ENCODE measurements at places on chromosomes 16 and 17. TPM values are rescaled to one million over a fixed set of nuclear protein-coding genes. Genes with fewer than 3 reads are reported as not detected.
A peak's percentile ranks its signal among the peaks of the same experiment; 100 is the strongest.

GRCh38 chr16:75080205-75081029 is 36.2 kb downstream of the LDHD start:
- DNase-seq: no peak
- no peak overlapping the region for H3K4me3 ChIP-seq
- no peak overlapping the region for H3K27ac ChIP-seq

GRCh38 chr16:30398661-30399434 is 3.6 kb downstream of the ZNF48 start:
- H3K27ac ChIP-seq: peak overlapping the region; percentile 38
- peak overlapping the region; percentile 42 for H3K4me3 ChIP-seq
- no peak for DNase-seq
- H3K36me3 ChIP-seq: peaks cover 28% of the 10 kb centered on the region
- peaks cover 41% of the 10 kb centered on the region for H3K4me1 ChIP-seq
- H3K27me3 ChIP-seq: no peaks in the 10 kb centered on the region

ITGB4 gene
- 1.3 TPM for total RNA-seq

GRCh38 chr16:23827057-23827456 is 8.7 kb upstream of the PRKCB start:
- H3K4me1 ChIP-seq: peaks cover 40% of the 10 kb centered on the region
- peaks cover 21% of the 10 kb centered on the region for H3K36me3 ChIP-seq
- H3K27me3 ChIP-seq: no peaks in the 10 kb centered on the region
- no peak for DNase-seq
- peak overlapping the region; percentile 13 for H3K27ac ChIP-seq

ASGR1 gene
- total RNA-seq: 1.8 TPM

TMEM88 gene
- total RNA-seq: 4.1 TPM

CBFB gene
- total RNA-seq: 156 TPM

DNA sequence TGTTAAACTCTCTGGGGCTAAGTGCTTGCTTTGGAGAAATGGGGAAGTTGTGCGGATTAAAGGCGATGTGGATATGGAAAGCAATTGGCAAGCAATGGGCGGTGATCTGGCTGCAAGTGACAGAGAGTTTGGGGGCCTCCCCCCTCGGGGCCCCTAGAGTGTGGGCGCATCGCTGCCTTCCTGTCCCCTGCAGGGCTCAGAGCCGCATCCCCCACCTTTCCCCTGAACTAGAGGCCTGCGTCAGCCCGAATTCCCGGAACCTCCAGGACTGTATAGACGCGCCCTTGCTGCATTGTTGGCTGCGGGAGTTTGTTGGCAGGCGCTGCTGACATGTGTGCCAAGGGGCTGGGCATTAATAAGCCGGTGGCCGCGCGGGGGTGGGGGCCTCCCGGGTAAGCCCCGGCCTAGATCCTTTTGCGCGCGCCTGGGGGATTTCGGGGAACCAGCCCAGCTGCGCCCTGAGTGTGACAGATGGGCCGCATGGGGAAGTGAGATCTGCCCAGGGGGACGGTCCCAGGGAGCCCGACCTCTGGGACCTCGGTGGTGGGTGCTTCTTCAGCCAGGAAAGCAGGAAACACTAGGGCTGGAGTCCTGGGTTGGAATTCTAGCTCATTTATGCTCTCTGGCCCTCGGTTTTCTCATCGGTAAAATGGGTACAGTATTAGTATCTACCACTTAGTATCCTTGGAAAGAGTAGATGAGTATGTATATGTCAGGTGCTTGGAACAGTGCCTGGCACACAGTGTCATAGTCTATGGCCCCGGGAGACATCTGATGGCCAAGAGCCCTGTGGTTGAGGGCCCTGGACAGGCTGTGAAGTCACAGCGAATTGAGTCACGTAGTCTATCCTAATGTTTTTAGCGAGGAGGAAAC is 1.0 kb downstream of the EEF2K start:
- no peak for DNase-seq
- H3K27me3 ChIP-seq: no peaks in the 10 kb centered on the region
- H3K27ac ChIP-seq: peak overlapping the region; percentile 91
- H3K4me3 ChIP-seq: peak overlapping the region; percentile 96

DNA sequence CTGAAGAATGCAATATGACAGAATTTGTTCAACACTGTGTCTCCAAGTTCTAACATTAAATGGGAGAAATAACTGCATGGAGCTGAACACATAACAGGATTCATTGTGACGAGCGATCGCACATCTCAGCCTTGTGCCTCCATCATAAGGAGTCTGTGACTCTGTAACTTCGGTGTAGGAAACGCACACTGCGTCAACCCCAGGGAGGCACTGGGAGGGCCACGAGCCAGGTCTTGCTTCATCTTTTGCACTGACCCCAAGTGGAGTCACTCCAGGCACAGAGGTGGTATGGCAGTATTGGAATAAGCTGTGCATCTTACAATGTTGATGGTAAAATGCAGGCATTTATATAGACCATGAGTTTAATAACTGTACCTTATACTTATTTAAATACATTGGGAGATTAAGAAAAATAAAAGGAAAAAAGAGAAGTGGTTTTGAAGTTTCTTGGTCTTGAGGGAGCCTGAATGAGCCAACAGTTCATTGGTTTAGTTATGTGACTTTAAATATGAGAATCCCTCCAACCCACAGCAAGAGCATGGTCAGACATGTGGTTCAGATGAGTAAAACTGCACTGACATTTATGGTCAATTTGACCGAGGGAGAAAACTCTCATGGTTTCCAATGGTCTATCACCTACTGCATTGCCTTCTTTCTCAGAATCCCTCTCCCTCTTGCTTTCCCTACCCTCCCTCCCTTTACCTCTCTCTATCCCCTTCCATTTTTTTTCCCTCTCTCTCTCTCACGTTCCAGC is 5.7 kb upstream of the PMP22 start:
- no peak overlapping the region for H3K4me3 ChIP-seq
- H3K4me1 ChIP-seq: peaks cover 12% of the 10 kb centered on the region
- DNase-seq: no peak
- H3K36me3 ChIP-seq: no peaks in the 10 kb centered on the region

RHBDL3 gene
- 0.11 TPM for total RNA-seq

SRL gene
- not detected for total RNA-seq

GRCh38 chr17:45246861-45247428 is 14.9 kb downstream of the SPATA32 start:
- H3K4me3 ChIP-seq: peak overlapping the region; percentile 91
- H3K27ac ChIP-seq: peak overlapping the region; percentile 91
- peaks cover 90% of the 10 kb centered on the region for H3K36me3 ChIP-seq
- DNase-seq: no peak
- peaks cover 47% of the 10 kb centered on the region for H3K4me1 ChIP-seq

FOXC2 gene
- not detected for total RNA-seq

PERCC1 gene
- not detected for total RNA-seq

DOC2A gene
- 1.2 TPM for total RNA-seq

- H3K4me1 ChIP-seq: peaks cover 46% of the 10 kb centered on the region
- H3K27ac ChIP-seq: no peak overlapping the region
- DNase-seq: no peak
- H3K27me3 ChIP-seq: no peaks in the 10 kb centered on the region
- peaks cover 62% of the 10 kb centered on the region for H3K36me3 ChIP-seq
Observed at GRCh38 chr17:28937044-28937729, 14.1 kb downstream of the PHF12 start.

DNA sequence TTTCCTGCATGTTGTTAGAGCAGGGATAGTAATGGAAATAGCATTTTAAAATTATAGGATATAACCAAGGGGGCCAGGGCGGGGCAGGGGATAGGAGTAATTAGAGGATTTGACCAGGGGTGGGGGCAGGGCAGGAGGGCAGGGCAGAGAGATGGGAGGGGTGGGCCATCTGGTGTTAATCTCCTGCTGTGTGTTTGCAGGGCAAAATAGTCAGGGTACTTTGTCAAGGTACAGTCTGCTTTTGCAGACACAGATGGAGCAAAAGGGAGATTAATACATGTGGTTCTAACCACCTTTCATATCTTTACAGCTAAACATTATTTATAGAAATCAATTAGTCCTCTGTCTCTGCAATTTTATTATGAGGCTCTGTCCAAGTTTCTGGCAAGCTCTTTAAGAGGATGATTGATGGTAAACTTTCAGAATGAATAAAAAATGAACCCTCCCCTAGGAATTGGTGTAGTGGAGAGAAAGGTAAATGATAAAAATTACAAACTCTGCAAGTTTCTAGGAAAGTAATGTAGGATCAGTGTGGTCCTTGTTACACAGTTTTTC is 6.6 kb downstream of the ANKFN1 start:
- no peaks in the 10 kb centered on the region for H3K36me3 ChIP-seq
- H3K27ac ChIP-seq: no peak overlapping the region
- no peaks in the 10 kb centered on the region for H3K27me3 ChIP-seq
- DNase-seq: no peak
- H3K4me3 ChIP-seq: no peak overlapping the region

- H3K36me3 ChIP-seq: peaks cover 15% of the 10 kb centered on the region
- H3K4me1 ChIP-seq: no peaks in the 10 kb centered on the region
- H3K27me3 ChIP-seq: no peaks in the 10 kb centered on the region
- DNase-seq: peak; percentile 19
Observed at GRCh38 chr16:69930117-69930776, 20.9 kb upstream of the CLEC18A start.

DNA sequence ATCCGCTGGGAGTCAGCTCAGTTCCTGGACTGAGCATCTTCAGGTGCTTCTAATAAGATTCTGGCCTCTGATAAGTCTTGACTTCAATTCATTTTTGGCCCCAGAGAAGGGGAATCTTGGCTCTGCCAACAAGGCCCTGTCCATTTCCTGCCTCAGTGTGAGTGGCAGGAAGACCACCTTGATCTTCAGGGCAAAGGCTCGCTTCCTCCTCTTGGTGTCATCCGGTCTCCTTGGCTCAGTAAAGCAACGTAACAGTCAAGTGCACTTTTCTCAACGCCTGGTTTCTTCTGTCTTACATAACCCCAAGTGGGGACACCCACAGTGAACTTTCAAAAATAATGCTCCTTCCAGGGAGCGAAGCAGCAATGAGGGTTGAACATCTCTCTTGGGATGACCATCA is 169.8 kb downstream of the PRKCB start:
- no peak overlapping the region for H3K4me3 ChIP-seq
- H3K36me3 ChIP-seq: peaks cover 12% of the 10 kb centered on the region
- no peaks in the 10 kb centered on the region for H3K27me3 ChIP-seq

HBQ1 gene
- 0.62 TPM for total RNA-seq

GRCh38 chr16:782258-782657 is 5.9 kb downstream of the RPUSD1 start:
- H3K27ac ChIP-seq: no peak overlapping the region
- no peak for DNase-seq
- H3K27me3 ChIP-seq: no peaks in the 10 kb centered on the region
- H3K4me1 ChIP-seq: peaks cover 4% of the 10 kb centered on the region
- peaks cover 9% of the 10 kb centered on the region for H3K36me3 ChIP-seq

GRCh38 chr16:57123974-57124674 is 31.7 kb downstream of the CPNE2 start:
- DNase-seq: no peak
- H3K36me3 ChIP-seq: no peaks in the 10 kb centered on the region
- peaks cover 34% of the 10 kb centered on the region for H3K4me1 ChIP-seq
- peak overlapping the region; percentile 44 for H3K27ac ChIP-seq

- H3K27ac ChIP-seq: no peak overlapping the region
- no peaks in the 10 kb centered on the region for H3K36me3 ChIP-seq
- peaks cover 5% of the 10 kb centered on the region for H3K27me3 ChIP-seq
Observed at GRCh38 chr17:55710829-55711496, 11.7 kb downstream of the TMEM100 start.

OR1G1 gene
- not detected for total RNA-seq

DNA sequence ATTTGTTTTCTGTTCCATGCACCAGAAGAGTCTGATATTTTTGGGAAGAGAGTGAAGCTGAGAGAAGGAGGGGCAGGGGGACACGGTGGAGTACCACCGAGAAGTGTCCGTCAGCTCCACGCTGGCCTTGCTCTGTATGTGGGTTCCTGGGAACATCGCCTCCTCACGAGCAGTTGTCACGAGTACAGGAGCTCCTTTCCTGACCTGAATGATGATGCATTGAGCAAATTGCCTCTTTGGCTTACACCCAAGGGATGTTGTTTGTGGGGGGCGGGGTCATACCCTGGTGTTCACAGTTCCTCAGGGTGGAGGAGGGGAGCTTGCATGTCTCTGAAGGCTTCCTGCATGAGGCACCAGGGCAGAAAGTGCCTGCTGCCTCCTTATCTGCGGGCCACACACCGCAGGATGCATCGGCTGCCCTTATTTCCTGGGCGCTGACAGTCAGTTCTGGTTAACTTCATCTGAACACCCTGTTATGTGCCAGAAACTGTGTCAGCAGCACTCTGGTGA is 36.2 kb downstream of the RGS9 start:
- H3K27ac ChIP-seq: no peak overlapping the region
- peaks cover 50% of the 10 kb centered on the region for H3K36me3 ChIP-seq
- peaks cover 39% of the 10 kb centered on the region for H3K4me1 ChIP-seq
- H3K27me3 ChIP-seq: no peaks in the 10 kb centered on the region
- no peak overlapping the region for H3K4me3 ChIP-seq

DNA sequence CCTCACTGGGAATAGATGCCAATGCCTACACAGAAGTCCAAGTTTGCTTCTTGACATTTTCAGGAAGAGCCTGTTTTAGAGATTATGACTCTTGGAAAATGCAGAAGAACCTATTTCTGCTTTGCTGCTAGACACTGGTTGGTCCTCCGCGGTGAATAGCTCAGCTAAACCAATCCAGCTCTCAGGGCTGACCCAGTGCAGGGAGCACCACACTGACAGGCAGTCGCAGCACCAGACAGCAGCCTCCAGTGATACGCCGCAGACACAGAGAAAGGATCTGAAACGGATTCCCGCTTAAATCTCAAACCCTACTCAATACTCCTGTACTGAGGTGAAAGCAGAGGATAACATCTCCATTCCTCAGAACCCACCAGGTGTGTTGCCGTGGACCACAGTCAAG is 183.4 kb downstream of the ENGASE start:
- H3K36me3 ChIP-seq: no peaks in the 10 kb centered on the region
- H3K27ac ChIP-seq: no peak overlapping the region
- DNase-seq: no peak
- no peaks in the 10 kb centered on the region for H3K4me1 ChIP-seq
- no peaks in the 10 kb centered on the region for H3K27me3 ChIP-seq
- no peak overlapping the region for H3K4me3 ChIP-seq

DNA sequence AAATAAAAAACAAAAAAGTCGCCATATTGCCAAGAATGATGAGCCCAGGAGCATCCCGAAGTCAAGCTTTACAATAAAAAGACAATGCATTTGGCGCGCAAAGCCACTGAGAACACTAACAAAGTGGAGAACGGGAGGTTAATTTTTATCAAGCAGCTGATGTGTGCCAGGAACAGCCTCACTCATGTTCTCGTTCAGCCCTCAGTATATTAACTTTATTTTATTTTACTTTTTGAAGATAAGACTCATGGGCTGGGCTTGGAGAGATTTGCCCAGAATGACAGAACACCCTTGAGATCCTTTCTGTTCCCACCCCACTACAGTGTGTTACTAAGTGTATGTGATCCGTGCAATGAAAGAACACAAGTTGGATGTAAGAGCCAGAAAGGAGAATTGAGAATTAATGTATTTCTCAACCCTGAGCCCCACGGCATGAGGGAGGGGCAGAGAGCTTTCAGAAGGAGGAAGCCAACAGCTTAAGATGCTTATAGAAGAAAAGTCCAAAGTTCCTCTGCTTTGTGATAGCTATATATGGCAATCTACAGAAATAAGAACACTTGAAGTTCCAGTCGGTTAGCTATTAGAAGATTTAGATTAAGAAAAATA is 48.4 kb downstream of the COTL1 start:
- DNase-seq: no peak
- H3K36me3 ChIP-seq: peaks cover 96% of the 10 kb centered on the region
- no peaks in the 10 kb centered on the region for H3K27me3 ChIP-seq
- H3K27ac ChIP-seq: peak overlapping the region; percentile 39
- H3K4me3 ChIP-seq: no peak overlapping the region

TP53TG3C gene
- not detected for total RNA-seq

Measured in activated T-helper 2 cell treated with anti-CD3 and anti-CD28 coated beads, Interferon-gamma antibody, Interleukin-2, Interleukin-4, amounts not matched to agents 10 μg/mL and 5 μg/mL and 100 μg/mL, durations not matched to agents 14 hours and 24 hours and 36 hours (primary cell).